Fibroblast of skin of scalp (primary cell): ENCODE measurements at places on chromosomes 5 and 9.

DNA sequence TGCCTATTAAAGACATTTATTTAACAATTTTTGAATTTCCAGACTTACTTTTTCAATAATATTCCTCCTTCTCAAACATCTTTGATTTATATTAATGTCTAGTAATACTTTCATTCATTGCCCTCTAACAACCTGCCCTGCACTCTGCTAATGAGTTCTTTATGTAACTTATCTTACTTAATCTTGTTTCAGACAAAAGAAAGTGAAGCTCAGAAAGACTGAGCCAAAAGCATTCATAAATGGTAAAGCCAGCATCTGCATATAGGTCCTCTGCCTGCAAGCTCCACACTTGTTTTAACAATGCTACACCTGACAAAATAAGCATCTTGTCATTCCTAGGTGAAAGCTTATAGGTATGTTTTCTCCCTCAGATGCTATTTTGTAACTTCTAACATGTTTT is 2.4 kb upstream of the TNPO1 start:
- DNase-seq = no peak

DNA sequence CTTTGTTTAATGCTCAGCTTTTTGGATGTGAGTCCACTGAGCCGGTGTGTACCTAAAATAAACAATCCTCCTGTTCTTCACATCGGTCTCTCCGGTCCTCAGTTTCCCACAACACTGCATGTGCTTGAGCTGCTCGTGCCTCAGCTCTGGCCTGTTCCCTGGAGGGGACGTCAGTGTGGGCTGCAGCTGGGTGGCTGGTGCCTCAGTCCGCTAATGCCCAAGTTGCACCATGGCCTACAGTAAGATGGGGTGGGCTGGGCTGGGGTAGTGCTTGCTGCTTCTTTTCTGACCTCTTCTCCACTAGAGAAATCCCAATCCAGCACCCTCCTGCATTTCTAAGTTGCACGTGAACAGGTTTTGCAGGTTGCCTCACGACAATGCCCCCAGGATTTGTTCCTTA is 595 bp upstream of the BTNL9 start:
- no peak for DNase-seq

GRCh38 chr5:122723606-122724352 is 51.1 kb upstream of the SNX2 start:
- DNase-seq = peak; percentile 87

- DNase-seq = no peak
These were observed 347.2 kb upstream of the MEF2C start for GRCh38 chr5:89230178-89230577.

DNA sequence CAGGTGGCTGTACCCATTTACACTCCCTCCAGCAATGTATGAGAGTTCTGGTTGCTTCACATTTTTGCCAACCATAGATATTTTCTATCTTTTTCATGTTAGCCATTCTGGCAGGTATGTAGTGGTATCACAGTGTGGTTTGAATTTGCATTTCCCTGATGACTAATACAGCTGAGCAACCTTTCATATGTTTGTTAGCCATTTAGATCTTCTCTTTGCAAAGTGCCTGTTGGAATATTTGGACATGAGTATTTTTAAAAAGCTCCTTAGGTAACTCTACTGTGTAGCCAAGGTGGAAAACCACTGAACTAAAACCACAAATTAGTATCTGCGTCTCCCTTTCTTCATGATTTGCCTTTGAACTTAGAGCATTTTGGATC is 31.9 kb downstream of the IRF1 start:
- DNase-seq = peak; percentile 70

- no peak for DNase-seq
These were observed 84.6 kb downstream of the GAPVD1 start for GRCh38 chr9:125346080-125346732.

- no peak for DNase-seq
These were observed 1.7 kb downstream of the CAMK4 start for GRCh38 chr5:111225926-111226325.

GRCh38 chr5:5700549-5700948 is 278.1 kb downstream of the ICE1 start:
- no peak for DNase-seq

- DNase-seq = peak; percentile 33
These were observed 11.9 kb downstream of the FAM219A start for GRCh38 chr9:34446468-34446891.

DNA sequence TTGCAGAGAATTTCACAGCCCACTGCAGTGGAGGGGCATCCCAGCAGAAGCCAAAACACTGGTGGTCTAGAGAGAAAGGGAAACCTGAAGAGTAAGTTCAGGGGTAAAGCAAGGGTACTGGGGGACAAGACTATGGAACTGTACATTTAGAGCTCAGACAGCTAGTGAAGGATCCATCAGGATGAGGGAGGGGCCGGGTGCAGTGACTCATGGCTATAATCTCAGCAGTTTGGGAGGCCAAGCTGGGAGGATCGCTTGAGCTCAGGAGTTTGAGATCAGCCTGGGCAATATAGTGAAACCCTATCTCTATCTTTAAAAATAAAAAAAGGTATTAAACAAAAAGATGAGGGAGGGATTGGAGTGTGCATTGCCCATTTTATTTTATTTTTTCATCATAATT is 7.8 kb upstream of the ANKH start:
- no peak for DNase-seq

DNA sequence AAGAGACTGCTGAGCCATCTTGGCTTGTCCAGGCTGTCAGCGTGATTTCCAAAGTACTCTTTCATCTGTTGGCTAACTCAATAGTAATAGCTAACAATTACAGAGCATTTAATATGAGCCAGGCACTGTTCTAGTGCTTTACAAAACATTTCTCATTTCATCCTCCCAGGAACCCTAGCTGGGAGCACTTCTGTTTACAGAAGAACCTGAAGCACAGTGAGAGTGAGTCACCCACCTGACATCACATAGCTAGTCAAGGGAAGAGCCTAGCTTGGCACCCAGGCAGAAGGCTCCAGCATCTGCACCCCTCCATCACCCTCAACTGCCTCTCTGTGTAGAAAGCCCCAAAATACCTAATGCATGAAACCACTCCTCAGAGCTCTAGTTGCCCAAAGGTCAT is 57.5 kb upstream of the IQGAP2 start:
- DNase-seq = no peak

DNA sequence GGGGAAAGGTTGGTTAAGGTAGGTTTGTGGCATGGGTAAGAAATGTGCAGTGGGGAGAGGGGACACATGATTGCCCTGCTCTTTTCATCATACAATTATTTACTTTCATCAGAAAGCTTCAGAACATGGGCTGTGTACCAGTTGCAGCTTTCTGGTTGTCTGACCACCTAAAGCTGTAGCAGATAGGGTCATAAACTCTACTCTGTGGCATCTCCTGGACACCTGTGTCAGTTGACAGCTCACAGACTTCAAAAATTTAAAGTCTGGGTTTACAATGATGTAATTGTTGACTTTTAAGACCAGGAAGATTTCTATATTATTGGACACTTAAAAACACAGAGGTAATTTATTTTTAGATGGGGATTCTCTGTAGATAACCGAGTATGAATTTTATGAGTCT is 222.7 kb upstream of the PRR16 start:
- no peak for DNase-seq

DNA sequence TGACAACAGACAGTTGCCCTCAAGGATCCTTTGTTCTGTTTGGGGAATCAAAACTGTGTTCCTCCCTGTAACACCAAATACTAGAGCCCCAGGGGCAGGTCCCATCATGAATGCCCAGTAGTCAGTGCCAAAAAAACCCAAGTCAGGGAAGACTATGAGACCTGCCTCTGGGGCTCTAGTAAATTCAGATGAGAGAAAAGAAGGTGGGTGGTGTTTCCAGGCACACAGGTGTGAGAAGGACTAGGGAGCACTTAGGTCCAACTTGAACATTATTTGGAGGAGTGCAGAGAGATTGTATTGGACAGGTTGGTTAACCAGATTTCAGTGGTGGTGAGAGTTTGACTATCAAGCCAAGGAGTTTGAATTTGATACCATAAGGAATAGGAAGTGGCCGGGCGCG is 52.0 kb downstream of the SLC22A5 start:
- no peak for DNase-seq

DNA sequence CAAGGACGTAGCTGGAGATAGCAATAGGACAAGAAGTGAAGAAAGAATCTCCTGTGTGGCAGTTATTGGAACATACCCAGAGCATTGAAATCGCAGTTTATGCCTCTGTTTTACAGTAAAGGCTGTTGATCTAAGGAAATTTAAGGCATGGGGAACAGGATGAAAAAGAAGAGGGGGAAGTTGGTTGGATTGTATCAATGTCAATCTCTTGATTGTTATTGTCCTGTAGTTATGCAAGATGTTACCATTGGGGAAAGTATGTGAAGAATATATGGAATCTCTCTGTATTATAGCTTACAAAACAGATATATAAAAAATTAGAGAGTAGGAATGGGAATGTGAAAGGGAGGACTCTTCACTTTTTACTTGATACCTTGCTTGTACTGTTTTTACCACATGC is 195.6 kb upstream of the NREP start:
- peak; percentile 65 for DNase-seq

DNA sequence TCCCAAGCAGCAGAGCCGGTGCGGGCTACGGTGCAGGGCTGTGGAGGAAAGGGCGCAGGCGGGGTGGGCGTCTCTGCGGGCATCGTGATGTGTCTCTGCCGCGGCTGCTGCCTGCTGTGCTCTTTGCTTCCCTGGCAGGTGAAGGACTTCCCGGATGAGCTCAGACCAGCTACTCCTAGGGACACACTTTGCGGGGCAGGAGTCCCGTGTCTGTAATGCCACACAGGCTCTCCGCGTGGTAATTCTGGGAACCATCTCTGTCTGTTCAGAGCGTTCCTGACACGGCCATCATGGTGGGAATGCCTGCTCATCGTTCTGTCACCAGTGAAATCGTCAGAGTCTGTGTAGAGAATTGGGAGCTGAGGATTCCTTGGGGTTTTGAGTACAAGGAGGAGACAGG is 235.5 kb downstream of the FANCC start:
- DNase-seq = no peak

DNA sequence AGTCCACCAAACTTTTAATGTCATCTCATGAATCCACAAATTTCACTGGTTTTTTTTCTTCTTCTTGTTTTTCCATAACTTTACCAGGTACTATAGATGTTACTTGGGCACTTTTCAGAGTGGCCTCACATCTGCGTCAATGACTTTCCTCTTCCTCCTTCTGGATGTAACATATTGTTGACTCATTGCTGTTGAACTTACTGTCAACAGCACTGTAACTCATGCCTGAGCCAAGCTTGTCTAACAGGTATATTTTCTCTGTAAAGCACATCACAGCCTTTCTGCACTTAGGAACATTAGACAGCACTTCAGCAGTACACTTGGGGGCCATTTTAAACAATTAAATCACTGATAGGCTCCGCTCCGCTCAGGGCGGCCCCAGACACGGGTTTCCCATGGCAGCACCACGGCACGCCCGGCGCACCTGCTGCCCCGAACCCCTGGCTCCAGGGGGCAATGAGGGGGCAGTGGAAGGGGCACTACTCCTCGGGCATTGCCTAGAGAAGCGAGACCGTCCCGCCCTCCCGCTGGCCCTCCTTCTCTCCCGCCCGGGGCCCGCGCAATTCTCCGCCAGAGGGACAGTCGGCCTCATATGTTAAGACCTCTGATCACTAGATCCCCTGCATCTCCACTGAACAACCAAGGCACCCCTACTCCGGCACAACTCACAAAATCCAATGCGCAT is 41.9 kb upstream of the SPATA31C2 start:
- no peak for DNase-seq

DNA sequence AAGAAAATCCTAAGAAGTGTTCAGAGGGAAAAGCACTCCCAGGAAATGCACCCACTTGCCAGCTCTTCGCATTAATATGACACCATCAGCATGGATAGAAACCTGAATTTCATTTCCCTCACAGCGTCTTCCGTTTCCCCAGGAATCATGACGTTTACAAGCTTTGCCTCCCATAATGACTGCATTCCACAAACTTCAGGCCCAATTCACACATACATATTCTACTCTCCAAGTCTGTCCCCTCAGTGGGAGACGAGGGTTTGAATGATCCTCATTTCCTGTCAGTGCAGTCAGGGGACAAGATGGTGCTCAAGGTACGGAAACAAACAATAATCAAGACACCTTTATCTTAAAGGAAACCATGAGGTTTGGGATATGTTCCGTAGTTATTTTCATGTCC is 44.9 kb upstream of the MAN2A1 start:
- peak; percentile 1 for DNase-seq

DNA sequence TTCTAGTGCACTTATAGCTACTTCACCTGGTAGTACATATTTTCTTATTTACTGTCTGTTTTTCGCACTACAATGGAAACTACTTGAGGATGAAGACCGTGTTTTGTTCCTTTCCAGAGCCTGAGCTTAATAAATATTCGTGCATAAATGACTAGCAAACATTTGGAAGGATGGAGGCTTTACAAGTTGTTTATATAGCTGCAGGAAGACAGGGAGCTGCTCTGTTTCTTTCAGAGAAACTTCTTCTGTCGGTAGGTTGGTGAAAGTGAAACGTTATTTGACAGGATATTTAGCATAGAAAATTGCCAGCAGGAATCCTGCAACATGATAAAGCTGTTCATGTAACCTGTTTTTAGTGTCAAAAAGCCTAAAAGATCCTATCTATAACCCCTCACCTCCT is 210.6 kb downstream of the PCSK5 start:
- no peak for DNase-seq

- no peak for DNase-seq
These were observed 6.7 kb downstream of the NCBP1 start for GRCh38 chr9:97640325-97640724.

GRCh38 chr5:57626703-57627102 is 144.1 kb upstream of the ACTBL2 start:
- DNase-seq = peak; percentile 52

GRCh38 chr9:89801742-89802670 is 197.2 kb downstream of the GADD45G start:
- peak; percentile 38 for DNase-seq

DNA sequence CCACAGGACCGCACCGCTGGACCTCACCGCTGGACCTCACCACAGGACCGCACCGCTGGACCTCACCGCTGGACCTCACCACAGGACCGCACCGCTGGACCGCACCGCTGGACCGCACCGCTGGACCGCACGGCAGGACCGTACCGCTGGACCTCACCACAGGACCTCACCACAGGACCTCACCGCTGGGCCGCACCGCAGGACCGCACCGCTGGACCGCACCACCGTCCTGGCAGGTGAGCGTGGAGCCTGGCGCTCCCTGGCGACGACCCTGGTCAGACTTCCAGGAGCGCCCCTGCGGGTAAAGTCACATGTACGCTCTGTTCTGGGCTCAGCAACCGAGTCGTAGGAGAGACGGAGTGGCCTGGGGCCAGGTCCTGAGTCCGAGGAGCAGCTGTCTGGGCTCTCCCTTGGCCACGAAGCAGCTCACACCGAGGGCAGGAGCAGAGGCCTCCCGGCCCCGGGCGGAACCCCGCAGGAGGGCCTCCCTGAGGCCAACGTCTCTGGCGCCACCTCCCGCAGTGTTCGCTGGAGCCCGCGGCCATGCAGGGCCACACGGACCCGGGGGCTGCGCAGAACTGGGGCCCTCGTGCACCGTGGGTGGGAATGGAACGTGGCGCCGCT is 30.5 kb downstream of the MRPL36 start:
- no peak for DNase-seq

- peak; percentile 86 for DNase-seq
These were observed 64.9 kb upstream of the ELL2 start for GRCh38 chr5:96026406-96027041.

GRCh38 chr5:116546033-116546742 is 28.4 kb downstream of the SEMA6A start:
- DNase-seq = no peak
